ENCODE measurements at places on chromosomes 4 and X.

DNA sequence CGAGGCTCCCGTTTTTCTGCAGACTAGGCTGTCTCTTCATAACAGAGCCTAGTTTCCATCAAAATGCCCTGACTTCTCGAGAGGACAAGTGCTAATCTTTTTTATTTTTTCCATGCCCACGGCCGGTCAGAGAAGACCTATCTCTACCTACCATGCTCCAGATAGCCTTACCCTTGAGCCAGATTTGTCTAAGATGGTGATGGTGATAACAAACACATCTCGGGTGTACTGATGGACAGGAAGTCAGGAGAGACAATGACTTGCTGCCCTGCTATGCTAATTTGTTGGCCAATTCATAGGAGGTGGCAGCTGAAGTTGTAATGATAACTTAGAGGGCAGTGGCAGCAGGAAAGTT is 42.2 kb upstream of the NKRF start:
- H3K27ac ChIP-seq, result no peak overlapping the region
- DNase-seq, result no peak
- H3K4me3 ChIP-seq, result no peak overlapping the region
- H3K4me1 ChIP-seq, result no peaks in the 10 kb centered on the region
- no peaks in the 10 kb centered on the region for H3K27me3 ChIP-seq
- H3K36me3 ChIP-seq, result no peaks in the 10 kb centered on the region

DNA sequence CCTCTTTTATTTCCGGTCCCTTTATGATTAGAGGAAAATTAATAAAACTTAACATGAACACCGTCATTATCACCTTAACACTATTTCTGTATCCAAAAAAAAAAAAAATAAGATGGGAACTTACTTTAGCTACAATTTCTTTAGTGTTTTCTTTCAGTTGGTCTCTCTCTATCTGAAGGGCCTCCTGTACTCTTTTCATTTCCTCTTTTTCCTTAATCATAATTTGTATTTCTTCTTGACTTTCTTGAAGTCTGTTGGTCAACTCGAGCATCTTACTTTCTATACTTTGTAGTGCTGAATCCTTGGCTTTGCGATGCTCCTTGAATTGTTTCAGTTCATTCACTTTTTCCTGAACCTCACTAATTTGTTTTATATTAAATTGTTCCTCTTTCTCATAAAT is 45.3 kb upstream of the BDH2 start:
- no peaks in the 10 kb centered on the region for H3K27me3 ChIP-seq
- H3K36me3 ChIP-seq, result no peaks in the 10 kb centered on the region
- H3K4me3 ChIP-seq, result no peak overlapping the region
- H3K4me1 ChIP-seq, result no peaks in the 10 kb centered on the region
- DNase-seq, result no peak

- DNase-seq, result peak; percentile 63
- H3K4me3 ChIP-seq, result peak overlapping the region; percentile 91
- peak overlapping the region; percentile 93 for H3K27ac ChIP-seq
Observed at GRCh38 chr4:48779095-48779997, 733 bp downstream of the FRYL start.

DNA sequence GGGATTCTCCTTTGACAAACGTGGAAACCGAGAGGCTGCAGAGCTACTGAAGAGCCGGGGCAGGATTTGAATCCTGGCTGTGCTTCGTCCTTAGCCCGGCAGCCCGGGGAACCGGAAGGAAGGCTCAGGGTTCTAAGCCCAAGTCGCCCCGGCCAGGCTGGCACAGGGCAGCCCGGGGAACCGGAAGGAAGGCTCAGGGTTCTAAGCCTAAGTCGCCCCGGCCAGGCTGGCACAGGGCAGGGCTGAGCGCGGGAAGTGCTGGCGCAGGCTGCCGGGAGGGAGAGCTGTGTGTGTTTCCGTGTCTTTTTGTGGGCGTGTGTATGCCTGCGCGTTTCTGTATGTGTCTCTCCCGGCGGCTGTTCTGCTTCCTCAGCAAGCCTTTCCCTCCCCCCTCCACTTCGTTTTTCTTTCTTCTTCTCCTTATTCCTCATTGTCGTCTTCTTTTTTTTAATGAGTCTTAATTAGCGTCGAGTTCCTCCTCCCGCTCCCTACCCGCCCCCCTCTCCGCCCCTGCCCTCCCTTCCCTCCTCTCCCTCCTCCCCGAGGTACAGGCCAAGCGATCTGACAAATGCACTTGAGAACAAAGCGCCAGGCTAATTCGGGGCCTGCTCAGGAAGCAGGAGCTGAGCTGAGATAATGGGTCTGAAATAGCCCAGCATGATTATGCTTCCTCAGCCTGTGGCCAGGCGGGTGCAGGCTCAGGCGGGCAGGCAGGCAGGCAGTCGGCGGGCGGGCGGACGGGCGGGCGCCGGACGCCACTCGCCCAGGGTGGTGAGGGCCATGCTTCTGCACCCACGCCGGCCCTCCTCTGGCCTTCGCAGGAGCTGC is 65.9 kb downstream of the EFNB1 start:
- H3K27ac ChIP-seq, result peak overlapping the region; percentile 88
- H3K4me1 ChIP-seq, result no peaks in the 10 kb centered on the region
- DNase-seq, result peak; percentile 69
- H3K4me3 ChIP-seq, result peak overlapping the region; percentile 31
- no peaks in the 10 kb centered on the region for H3K36me3 ChIP-seq

GRCh38 chr4:151581570-151581969 is 172.6 kb downstream of the FHIP1A start:
- H3K27me3 ChIP-seq, result no peaks in the 10 kb centered on the region
- no peak for DNase-seq
- H3K27ac ChIP-seq, result no peak overlapping the region
- no peaks in the 10 kb centered on the region for H3K4me1 ChIP-seq
- H3K36me3 ChIP-seq, result no peaks in the 10 kb centered on the region

GRCh38 chr4:138677212-138677611 is 338.4 kb upstream of the NOCT start:
- DNase-seq, result no peak
- no peak overlapping the region for H3K4me3 ChIP-seq
- H3K27ac ChIP-seq, result no peak overlapping the region

- no peaks in the 10 kb centered on the region for H3K4me1 ChIP-seq
- no peaks in the 10 kb centered on the region for H3K36me3 ChIP-seq
- no peak overlapping the region for H3K27ac ChIP-seq
- H3K27me3 ChIP-seq, result no peaks in the 10 kb centered on the region
- no peak for DNase-seq
Observed at GRCh38 chr4:151744614-151745013, 16.2 kb downstream of the GATB start.

DNA sequence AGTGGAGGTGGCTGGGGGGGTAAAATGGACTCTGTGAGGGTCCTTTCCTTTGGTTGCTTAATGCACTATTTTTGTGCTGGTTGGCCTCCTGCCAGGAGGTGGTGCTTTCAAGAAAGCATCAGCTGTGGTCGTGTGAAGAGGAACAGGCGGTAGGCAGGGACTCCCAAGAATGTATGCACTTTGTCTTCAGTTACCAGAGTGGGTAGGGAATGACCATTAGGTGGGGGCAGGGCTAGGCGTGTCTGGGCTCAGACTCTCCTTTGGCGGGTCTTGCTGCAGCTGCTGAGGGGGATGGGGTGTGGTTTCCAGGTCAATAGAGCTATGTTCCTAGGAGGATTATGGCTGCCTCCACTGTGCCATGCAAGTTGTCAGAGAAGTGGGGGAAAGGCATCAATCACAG is 509.0 kb downstream of the PCDH19 start:
- H3K4me3 ChIP-seq, result no peak overlapping the region
- DNase-seq, result no peak
- H3K27me3 ChIP-seq, result no peaks in the 10 kb centered on the region
- no peaks in the 10 kb centered on the region for H3K4me1 ChIP-seq
- H3K36me3 ChIP-seq, result no peaks in the 10 kb centered on the region
- H3K27ac ChIP-seq, result no peak overlapping the region

GRCh38 chr4:70531981-70532380 is 13.6 kb downstream of the AMTN start:
- no peaks in the 10 kb centered on the region for H3K36me3 ChIP-seq
- no peaks in the 10 kb centered on the region for H3K4me1 ChIP-seq
- no peak overlapping the region for H3K27ac ChIP-seq
- no peaks in the 10 kb centered on the region for H3K27me3 ChIP-seq

DNA sequence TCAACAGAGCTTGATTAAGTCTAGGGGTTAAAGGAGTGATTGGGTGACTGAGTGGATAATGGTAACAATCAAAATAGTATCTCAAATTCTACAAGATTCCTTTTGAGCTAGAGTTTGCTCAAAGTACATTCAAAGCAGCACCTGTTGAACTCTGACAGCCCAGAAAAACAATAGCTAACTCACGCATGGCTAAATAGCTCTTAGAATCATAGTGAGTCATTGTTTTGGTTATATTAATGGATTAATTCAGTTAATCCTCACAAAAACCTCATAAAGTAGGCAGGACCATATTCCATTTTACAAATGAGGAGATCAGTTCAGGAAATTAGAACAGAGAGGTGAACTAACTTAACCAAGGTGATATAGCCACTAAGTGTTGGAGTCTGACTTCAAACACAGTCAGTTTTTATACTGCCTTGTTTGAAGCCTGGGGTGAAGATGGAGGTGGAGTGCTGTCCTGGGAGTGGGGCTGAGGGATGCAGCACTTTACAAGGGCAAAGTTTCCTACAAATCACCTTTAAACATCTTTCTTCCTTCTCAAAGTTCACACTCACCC is 35.9 kb upstream of the PPM1K start:
- DNase-seq, result no peak
- H3K27ac ChIP-seq, result no peak overlapping the region
- no peaks in the 10 kb centered on the region for H3K4me1 ChIP-seq
- no peaks in the 10 kb centered on the region for H3K36me3 ChIP-seq
- no peak overlapping the region for H3K4me3 ChIP-seq

- no peaks in the 10 kb centered on the region for H3K36me3 ChIP-seq
- DNase-seq, result no peak
- H3K4me1 ChIP-seq, result no peaks in the 10 kb centered on the region
- H3K4me3 ChIP-seq, result no peak overlapping the region
Observed at GRCh38 chr4:76445911-76446310, 10.9 kb downstream of the SHROOM3 start.

DNA sequence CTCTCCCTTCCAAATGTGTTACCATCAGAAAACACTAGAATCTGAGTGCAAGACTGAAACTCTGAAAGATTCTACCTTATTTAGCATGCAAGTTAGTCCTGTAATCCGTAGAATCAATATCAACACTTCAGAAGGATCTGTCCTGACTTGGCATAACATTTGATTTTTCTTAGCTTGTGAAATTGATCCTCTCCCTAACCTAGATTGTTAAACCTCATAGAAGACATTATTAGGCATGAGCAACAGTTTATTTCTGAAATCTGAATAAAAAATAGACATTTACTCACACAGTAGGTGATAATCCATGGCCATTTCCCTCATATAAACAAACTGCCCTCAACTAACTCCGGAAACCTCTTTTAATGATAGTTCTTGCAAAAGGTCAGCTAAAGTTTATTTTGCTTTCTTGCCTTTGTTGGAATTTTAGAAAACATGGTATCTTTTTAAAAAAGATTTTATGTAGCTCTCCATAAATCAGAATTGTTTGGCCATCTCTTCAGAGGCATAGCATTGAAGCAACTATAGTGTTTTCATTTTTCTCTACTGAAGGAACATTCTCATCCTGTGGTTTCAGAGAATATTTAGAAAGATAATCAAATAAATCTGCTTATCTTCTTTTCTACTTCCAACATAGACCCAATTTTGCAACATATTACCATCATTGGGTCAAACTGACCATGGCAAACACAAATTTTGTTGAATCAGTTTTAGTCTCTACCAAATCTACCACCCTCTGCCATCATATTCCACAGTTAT is 38.5 kb upstream of the PDLIM5 start:
- no peaks in the 10 kb centered on the region for H3K4me1 ChIP-seq
- DNase-seq, result no peak
- H3K27ac ChIP-seq, result peak overlapping the region; percentile 79
- H3K4me3 ChIP-seq, result no peak overlapping the region
- no peaks in the 10 kb centered on the region for H3K36me3 ChIP-seq

All from right atrium auricular region (tissue), 2 donors.